Activated CD4-positive, alpha-beta T cell treated with anti-CD3 and anti-CD28 coated beads, Interleukin-2, amount 50 U/mL, for 48 hours (primary cell): ENCODE measurements at places on chromosomes 6 and 20.
A peak's percentile ranks its signal among the peaks of the same experiment; 100 is the strongest.

GRCh38 chr6:48747471-48747870 is 636.5 kb upstream of the PTCHD4 start:
- DNase-seq, result no peak

- no peak for DNase-seq
Observed at GRCh38 chr6:160081398-160081797, 40.2 kb upstream of the SLC22A1 start.

DNA sequence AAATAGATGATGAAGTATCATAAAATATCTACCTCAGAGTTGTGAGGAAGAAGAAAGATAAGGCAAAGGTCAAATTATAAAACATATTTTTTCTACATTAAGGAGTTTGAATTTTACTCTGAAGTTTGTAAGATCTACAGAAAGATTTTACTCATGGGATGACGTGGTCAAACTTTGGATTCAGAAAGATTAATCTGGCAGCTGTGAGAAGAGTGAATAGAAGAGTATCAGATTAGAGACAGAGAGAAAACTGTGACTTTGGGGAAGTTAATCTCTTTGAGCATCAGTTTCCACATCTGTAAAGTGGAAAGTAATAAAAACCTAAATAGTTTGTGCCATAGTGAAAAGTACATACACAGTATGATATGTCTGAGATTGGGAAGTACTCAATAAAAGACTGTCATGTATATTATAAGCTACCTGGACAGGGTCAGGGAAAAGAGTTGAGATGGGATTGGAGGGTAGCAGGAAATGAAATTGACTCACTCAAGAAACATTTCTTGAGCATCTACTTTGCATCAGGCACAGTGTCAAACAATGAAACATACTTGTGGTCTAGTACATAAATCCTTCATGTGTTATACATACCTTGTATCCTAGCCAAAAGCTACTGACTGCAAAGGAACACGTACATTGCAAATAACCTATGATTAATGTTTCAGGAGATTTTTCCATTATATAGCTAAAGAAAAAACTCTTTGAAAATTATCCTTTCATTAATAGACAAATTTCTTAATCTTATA is 222.1 kb downstream of the TMEM200A start:
- DNase-seq, result no peak

GRCh38 chr20:50357783-50358161 is 152.4 kb upstream of the PTPN1 start:
- no peak for DNase-seq

GRCh38 chr20:63697868-63698545 is 1.6 kb downstream of the TNFRSF6B start:
- DNase-seq, result no peak

DNA sequence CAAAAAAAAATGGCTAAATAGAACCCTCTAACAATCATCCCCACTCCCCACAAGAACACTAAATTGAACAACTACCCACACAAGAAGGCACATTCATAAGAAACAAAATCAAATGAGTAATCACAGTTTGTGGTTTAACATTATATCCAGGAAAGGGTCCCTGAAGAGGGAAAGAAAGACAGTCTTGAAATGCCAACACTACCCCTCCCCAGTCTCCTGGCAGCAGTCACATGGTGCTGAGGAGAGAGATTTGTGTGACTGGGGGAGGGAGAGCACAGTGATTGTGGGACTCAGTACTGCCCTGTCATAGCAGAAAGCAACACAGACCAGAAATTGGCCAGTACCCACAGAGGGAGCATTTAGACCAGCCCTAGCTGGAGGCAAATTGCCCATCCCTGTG is 443.7 kb upstream of the BTBD3 start:
- no peak for DNase-seq

DNA sequence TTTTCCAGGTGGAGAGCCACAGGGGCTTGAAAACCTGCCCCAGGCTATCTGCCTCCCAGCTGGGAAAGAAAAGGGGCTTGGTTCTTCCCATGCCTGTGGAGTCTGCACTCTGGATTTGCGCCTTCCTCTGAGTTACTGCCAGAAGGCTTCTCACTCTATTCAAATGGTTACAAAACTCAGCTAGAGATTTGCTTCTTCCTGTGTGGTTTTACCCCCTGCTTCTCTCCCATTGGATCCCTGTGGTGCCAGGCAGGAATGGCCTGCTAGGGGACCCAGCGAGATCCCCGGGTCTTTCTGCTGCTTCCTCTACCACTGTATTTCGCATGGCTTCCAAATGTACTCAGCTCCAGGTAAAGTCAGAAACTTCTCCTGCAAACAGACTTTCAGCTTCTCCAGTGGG is 192.0 kb upstream of the HS3ST5 start:
- no peak for DNase-seq

DNA sequence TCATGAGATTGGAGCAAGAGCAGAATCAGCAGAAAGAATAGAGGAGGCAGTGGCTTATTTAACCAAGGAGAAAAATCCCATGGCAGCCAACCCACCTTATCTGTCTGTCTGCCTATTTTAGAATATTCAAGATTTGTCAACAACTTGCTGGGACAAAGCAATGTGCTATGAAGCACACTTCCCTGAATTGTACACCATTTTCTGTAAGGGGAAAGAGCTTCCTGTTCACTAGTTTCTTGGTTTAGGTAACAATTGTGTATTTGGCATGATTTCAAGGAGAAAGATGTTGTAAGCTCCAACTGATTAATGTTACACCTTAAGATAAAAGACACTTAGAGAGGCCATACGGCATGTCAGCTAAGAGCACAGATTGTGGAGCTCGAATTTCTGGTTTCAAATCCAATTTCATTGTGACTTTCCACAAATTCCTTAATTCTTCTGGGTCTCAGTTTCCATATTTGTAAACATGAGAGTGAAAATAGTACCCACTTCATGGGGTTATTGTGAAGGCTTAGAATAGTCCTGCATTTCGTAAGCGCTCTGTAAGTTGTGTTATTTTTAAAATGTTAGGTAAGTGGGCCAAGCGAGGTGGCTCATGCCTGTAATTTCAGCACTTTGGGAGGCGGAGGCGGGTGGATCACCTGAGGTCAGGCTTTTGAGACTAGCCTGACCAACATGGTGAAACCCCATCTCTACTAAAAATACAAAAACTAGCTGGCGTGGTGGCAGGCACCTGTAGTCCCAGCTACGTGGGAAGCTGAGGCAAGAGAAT is 4.8 kb upstream of the MUC22 start:
- no peak for DNase-seq

GRCh38 chr20:37345339-37346235 is at the start of gene SRC:
SRC (plus strand) TSS chr20:37346140; CDS start chr20:37384154, 38,014 bp downstream.
- peak; percentile 68 for DNase-seq

DNA sequence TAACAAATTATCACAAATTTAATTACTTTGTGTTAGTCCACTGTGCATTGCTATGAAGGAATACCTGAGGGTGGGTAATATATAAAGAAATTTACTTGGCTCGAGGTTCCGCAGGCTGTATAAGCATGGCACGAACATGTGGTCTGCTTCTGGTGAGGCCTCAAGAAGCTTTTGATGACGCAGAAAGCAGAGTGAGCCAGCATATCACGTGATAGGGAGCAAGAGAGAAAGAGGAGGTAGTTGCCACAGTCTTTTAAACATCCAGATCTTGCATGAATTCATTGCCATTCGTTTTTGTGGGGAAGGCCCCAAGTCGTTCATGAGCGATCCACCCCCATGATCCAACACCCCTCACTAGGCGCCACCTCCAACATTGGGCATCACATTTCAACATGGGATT is 733.7 kb downstream of the GRIK2 start:
- no peak for DNase-seq

GRCh38 chr20:10779911-10780310 is 106.1 kb upstream of the JAG1 start:
- no peak for DNase-seq
